ENCODE measurements at places on chromosomes 6 and 20.

DNA sequence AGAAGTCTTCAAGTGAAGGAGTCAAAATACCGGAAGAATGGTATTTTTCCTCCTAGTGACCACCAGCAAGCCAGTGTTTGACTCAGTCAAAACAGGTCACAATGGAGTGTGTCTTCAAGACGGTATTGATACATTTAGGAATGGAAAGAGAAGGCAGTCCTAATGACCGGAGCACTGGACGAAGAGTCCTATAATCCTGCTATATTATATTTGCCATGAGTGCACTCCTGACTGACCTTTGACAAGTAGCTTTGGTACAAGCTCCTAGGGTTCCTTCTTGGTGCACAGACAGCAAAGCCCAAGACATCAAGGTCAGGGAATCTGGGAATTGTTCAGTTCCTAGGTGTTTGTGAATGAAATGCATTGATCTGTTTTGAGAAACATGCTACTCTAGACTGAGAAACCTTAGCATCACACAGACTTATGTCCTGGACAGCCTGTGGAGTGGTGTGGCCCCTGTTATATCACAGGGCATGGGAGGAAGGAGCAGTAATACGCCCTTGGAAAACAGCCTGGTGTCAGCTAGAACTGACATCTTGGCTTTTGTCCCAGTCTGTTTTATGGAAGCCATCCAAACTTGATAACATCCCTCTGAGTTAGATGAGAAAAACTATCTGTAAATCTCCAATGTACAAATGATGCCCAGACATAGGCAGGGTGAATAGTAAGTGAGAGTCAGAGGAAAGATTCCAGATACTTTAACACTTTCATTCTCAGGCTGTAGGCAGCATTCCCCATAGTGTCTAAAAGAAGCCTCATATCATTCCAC is 18.5 kb downstream of the NOX3 start:
- no peak for DNase-seq

GRCh38 chr6:20680697-20681165 is 146.5 kb downstream of the CDKAL1 start:
- no peak for DNase-seq

- no peak for DNase-seq
Observed at GRCh38 chr6:158910484-158911440, 89.2 kb downstream of the RSPH3 start.

DNA sequence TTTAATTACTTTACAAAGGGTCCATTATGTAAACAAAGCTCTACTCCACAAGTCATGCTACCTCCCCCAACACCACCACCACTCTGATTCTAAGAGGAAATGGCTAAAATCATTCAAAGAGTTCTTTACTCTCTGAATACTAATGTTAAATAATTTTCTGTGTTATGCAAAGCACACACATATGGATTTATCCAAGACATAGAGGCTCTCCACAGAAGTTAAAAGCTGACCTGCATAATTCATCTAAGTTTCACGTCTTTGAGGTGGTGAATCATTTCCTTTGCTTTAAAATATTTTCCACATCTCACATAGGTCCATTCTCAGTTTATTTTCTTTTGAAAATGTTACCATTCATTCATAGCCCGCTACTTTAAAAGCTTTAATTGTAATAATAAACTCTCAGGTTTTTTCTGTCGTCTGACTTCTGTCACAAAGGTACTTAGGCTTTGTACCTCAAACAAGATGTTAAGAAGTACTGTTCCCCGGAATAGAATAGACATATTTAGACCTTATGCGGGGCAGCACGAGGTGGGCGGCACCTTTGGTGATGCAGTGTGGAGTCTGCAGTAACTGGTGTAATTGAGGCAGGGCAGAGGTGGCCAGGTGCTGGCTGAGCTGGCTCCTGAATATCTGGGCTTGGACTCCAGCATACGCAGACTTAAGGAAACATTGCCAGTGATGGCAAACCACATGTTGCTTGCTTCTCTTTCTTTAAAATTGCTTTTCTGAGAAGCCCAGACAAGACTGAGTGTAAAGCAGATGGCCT is 55.8 kb downstream of the KIF6 start:
- DNase-seq, result no peak

DNA sequence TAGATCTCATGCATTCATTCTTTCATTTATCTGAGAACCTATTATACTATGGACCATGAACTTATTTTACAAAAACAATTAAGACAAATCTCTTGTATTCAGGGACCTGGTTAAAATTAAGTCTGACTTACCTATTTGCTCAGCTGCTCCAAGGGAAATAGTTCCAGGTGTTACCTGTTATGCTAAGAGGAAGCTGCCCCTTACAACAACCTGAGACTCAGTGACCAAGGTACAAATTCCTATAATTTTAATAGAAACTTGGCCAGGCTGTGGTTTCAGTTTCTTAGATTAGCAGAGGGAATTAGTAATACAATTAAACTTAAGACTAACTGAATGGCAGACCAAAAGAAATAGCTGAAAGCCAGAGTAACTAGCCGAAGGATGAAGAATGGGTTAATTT is 48.2 kb upstream of the GMPR start:
- no peak for DNase-seq

DNA sequence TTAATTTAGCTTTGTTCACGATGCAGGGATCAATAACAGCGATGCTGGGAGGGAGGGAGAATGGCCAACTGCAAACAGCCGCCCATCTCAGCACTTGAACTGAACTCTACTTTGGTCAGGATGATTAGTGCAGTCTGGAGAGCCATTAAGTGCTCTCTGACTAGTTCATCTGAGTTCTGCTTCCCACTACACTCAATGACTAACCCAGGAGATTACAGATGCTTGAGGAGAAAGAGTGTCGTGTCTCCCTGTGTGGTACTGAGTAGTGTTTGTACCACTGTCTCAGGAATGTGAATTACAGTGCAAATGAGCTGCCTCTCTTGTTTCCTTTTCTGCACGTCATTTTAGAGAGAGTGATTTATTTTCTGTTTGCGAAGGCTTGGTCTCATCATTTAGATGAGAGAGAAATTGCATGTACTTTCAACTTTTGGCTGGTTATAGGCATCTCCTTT is 23.5 kb downstream of the CARMIL1 start:
- DNase-seq, result no peak

GRCh38 chr20:29874476-29875202 is 1382.8 kb upstream of the DEFB115 start:
- DNase-seq, result no peak

- no peak for DNase-seq
Observed at GRCh38 chr6:42423244-42423643, 28.5 kb downstream of the TRERF1 start.

DNA sequence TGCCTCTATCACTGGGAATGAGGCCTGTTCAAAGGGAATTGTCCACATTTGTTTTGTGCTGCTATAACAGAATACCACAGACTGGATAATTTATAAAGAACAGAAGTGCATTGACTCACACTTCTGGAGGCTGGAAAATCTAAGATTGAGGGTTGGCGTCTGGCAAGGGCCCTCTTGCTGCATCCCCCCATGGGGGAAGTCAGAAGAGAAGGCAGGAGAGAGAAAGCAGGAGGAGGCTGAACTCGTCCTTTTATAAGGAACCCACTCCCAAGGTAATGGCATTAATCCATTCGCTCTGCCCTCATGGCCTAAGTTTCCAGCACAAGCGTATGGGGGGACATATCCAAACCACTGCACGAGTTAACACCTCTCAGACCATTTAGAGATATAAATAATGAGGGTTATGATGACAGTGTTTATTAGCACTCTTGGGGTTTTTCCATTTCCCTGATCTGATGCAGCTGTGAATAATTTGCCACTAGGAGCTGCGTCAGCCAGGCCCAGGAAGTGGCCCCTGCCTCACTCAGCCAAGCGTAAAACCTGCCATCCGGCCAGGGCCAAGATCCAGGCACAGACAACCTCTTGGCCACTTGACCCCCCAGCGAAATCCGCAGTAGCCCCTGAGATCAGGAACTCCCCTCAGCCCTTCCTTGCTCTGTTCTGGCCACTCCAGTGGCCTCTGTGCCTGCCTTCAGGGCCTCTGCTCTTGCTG is 14.2 kb upstream of the SLCO4A1 start:
- DNase-seq, result no peak

- peak; percentile 65 for DNase-seq
Observed at GRCh38 chr6:17156112-17156921, 54.5 kb downstream of the STMND1 start.

DNA sequence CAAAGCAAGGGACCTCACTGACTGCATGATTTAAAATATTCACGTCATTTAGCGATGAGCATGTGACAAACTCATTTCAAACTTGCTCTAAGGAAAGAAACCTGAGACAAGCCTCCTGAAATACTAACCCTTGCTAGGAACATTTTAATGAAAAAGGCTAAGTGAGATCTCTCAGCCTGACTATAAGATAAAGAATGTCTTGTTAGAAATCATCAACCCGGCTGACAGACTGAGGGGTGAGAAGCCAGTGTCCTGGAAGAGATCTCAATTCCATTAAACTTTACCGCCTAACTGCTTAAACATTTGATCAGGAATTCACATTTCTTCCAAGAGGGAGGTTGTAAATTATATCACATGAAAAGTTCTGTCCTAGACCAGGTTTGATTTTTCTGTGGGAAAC is 274.8 kb upstream of the EXOC2 start:
- DNase-seq, result no peak

GRCh38 chr6:128062882-128063603 is 162.2 kb upstream of the THEMIS start:
- no peak for DNase-seq

DNA sequence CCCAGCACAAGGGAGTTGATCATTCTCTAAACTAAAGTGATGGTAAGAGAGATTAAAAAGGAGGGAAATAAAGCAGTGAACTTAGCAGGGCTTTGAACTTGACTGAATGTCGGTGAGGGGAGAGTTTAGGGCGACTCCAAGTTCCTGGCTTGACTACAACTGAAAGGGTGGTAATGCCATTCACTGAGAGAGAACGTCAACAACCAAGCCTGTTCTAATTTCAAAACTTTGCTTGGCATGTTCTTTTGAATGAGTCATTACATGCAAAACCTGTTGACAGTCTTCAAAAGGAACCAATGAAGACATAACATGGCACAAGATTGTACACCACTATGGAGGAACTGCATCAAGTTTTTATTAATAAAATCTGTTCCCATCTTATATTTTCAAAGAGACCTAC is 10.3 kb upstream of the MYB start:
- no peak for DNase-seq

DNA sequence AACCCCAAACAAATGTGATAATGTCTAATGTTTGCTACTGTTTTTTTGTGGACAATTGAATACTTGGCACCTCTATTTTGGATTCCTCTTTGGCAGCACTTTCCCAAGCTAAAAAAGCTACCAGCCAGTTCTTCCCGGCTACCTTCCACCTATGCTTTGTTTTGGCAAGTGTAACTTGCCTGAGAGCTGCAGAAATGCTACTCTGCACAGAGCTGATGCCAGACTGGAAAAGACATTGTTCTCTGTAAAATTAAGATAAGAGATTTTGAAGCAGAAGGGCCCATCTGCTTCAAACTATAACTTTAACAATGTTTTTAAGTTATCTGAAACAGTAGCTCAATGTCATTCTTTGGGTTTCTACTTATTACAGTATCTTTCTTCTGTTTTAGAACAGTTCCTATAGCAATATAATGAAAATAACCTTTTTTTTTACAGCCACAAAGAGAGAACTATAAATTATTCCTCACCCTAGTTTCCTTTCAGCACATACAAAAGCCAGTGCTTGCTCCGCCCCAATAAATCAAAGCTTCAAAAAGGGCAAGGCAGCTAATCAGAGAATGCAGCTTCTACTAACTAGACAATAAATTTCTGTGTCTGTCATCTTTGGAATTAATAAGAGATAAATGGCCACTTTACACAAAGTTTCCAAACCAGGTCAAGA is 183.1 kb downstream of the UBE3D start:
- DNase-seq, result no peak

- no peak for DNase-seq
Observed at GRCh38 chr6:96939007-96939805, 14.7 kb downstream of the KLHL32 start.

GRCh38 chr6:25387911-25388310 is 108.7 kb downstream of the CARMIL1 start:
- DNase-seq, result no peak

DNA sequence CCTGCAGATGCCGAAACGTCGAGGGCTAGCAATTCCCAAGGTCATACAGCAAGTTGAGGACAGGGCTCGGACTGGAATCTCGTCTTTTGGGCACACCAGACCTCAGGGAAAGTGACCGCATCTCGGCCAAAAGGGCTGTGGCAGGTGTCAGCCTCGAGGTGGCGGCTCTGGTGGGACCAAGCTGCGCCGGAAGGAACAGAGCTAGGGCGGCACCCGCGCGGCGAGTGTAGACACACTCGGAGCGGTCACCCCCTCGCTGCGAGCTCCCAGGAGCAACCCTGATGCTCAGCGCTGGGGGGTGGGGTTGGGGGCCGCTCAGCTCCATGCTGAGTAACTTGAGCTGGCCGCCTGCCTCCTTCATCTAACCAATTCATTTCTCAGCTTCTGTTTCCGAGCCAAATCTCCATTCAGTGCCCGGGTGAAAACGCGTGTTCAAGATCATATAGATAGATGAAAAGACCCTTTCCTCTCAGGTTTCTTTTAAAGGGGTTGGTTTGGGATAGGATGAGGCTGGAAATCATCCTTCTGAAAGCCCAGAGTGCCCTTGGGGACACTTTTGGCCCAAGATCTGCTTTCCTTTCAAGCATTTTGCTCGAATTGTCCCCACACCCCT is 2.2 kb upstream of the TUBB2B start:
- no peak for DNase-seq

- DNase-seq, result no peak
Observed at GRCh38 chr6:13761361-13762036, 49.9 kb upstream of the RANBP9 start.

DNA sequence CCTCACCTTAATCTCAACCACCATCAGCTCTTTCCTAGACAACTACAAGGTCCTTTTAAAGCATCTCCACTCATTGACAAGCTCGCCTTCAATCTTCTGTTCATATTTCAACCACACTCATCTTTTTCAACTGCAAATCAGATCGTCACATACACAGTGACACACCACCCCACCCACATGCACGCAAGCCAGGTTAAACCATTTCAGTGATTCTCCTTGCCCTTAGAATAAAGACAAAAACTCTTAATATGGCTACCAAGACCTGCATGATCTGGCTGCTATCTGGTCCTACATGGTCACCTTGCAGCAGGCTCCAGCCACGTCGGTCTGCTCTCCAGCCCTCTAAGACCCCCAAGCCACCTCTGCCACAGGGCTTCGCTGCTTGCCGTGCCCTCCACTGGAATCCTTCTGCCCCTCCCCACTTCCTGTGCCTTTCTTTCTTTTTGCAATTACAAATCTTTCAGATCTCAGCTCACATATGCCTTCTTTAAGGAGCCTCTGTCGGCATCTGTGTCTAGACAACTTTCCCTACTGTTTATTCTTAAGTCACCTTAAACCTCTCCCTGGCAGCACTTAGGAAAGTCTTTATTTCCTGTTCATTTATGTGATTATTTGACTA is 507.3 kb upstream of the ARID1B start:
- DNase-seq, result no peak

- no peak for DNase-seq
Observed at GRCh38 chr6:160781298-160781697, 79.3 kb downstream of the PLG start.

DNA sequence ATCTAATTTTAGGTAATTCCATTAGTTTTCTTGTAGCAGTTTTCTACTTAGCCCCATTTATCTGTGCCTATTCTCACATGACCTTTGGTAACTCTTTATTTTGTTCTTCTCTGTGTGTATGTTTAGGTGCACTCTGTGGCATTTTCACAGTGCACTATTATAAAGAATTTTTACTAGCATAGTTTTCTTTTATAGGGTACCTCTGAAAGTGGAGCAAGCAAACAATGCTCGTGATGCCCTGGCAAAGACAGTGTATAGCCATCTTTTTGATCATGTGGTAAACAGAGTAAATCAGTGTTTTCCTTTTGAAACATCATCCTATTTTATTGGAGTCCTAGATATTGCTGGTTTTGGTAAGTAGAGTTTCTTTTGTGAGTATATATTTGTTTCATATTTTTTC is 107.9 kb downstream of the MYO6 start:
- no peak for DNase-seq

Data from effector CD4-positive, alpha-beta T cell (primary cell).